GM03348 (cell line): ENCODE measurements at places on chromosomes 1 and 21.

GRCh38 chr21:44763451-44764318 is 37.9 kb downstream of the UBE2G2 start:
- DNase-seq, result no peak

DNA sequence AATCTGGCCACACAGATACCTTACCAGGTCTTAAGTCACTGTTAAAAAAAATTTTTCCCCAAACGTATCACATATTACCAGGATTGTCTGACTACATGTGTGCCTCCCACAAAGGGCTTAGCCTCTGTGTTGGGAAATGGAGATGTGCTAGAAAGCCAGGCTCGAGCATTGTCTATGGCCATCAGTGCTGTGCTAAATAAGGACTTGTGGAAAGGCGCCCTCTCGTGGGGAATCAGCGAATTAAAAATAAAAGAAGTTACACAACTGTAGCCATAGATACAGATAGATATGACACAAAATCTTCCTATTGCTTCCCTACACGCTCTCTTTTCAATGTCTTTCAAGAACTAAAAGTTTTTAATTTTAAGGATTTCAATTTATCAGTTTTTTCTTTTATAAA is 47.5 kb upstream of the CRNN start:
- peak; percentile 77 for DNase-seq

GRCh38 chr1:193827516-193827915 is 641.1 kb upstream of the B3GALT2 start:
- DNase-seq, result no peak

- DNase-seq, result peak; percentile 75
These were observed 268.9 kb downstream of the HHAT start for GRCh38 chr1:210597555-210598134.

DNA sequence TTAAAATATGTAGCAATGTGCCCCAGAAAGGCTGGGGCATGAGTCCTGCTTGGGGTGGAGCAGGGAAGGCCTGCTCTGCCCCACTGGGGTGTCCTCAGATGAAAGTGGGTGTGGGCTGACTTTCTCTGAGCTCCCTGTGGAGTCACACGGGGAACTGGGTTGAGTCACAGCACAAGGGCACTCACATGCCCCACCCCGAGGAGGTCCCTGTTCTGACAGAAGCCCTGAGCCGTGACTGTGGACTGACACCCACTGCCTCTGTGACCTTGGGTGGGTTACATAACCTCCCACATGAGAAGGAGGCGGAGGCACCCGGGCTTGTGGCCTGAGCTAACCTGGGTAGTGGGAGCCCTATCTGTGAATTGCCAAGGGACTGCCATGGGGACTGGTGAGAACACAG is 52.5 kb upstream of the TINAGL1 start:
- no peak for DNase-seq

GRCh38 chr1:169631249-169631648 is 1.3 kb upstream of the SELP start:
- no peak for DNase-seq

DNA sequence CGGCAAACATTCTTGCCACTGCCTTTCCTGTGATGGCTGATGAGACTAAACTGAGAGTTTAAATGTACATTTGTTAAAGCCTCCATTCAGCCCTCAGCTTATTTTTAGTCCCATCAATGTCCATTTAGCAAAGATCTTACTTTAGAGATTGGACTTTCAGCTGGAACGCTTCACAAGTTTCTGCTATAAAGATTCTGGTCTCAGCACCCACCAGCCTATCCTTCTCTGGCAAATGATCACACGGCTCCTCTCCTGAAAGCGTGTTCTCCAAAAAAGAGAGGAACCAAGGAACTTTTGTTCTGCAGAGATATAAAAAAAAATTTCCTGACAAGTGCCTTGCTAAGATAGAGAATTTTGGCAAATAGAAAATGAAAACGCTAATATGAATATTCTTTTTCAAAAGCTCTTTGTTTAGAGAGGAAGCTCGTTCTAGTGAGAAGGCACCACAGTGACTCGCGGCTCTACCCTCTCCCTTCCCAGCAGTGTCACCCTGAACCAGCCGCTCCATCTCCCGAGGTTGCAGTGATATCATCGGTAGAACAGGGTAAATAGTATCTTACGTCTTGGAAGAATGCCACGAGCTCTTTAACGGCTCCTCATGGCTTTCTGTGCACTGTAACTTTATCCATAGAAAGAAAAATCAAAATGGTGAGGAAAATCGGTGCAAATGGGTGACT is 200.2 kb downstream of the APP start:
- no peak for DNase-seq

- DNase-seq, result no peak
These were observed 103.1 kb downstream of the TOMM20 start for GRCh38 chr1:235025422-235025984.

- DNase-seq, result peak; percentile 62
These were observed 2.0 kb downstream of the IFFO2 start for GRCh38 chr1:18954270-18955071.

DNA sequence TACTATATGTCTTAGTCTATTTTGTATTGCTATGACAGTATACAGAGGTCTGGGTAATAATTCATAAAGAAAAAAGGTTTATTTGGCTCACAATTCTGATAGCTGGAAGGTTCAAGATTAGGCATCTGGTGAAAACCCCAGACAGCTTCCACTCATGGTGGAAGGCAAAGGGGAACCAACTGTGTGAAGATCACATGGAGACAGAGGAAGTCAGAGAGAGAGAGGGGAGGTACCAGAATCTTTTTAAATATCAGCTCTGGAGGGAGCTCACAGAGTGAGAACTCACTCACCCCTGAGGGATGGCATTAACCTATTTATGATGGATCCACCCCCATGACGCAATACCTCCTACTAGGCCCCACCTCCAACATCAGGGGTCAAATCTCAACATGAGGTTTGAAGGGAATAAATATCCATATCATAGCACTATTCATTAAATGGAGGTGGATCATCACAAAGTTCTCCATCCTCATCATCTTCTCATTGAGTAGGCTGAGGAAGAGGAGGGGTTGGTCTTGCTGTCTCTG is 290.5 kb downstream of the DSCAM start:
- DNase-seq, result no peak

GRCh38 chr1:221598122-221598521 is 143.8 kb downstream of the DUSP10 start:
- no peak for DNase-seq

DNA sequence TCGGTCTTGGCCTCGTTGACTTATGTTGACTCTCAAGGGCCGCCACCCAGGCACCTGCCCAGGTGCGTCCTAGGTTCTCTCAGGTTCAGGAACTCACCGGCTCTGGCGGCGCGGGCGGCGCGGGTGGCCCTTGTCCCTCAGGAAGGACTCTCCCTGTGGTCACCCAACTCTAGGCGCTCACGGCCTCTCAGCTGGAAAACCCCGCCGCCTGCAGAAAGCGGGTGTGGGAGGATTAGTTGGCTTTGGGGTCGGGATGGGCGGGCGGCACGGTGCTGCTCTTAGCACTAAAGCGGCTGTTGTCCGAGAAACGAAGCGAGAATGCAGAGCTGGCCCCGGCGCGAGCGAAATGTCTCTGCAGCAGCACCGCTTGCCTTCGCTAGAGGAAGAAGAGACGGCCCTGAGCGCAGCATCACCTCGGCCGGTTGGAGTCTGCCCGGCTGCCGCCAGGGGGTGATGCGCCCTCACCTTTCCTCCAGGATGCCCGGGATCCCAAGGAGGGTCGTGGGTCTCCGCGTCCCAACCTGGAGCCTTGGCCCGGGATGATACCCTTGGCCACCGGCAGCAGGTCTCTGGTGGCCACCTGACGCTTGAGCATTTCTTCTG is 8.1 kb upstream of the TADA1 start:
- peak; percentile 50 for DNase-seq
